Stimulated activated CD8-positive, alpha-beta memory T cell treated with anti-CD3 and anti-CD28 coated beads, Interleukin-7, amount 100 ng/mL, for 4 hours (primary cell): ENCODE measurements at places on chromosomes 7 and 10.

GRCh38 chr10:52988923-52989322 is 216.3 kb upstream of the MBL2 start:
- no peak for DNase-seq

- no peak for DNase-seq
These were observed 29.7 kb downstream of the GBX1 start for GRCh38 chr7:151137791-151138152.

- peak; percentile 49 for DNase-seq
These were observed 169.3 kb downstream of the SH3PXD2A start for GRCh38 chr10:103685880-103686669.

GRCh38 chr7:115910541-115911164 is 119.9 kb downstream of the TFEC start:
- DNase-seq: no peak

- DNase-seq: no peak
These were observed 9.8 kb upstream of the PARD3 start for GRCh38 chr10:34824870-34825269.

- DNase-seq: no peak
These were observed 60.6 kb downstream of the PTPRN2 start for GRCh38 chr7:158527038-158527437.

DNA sequence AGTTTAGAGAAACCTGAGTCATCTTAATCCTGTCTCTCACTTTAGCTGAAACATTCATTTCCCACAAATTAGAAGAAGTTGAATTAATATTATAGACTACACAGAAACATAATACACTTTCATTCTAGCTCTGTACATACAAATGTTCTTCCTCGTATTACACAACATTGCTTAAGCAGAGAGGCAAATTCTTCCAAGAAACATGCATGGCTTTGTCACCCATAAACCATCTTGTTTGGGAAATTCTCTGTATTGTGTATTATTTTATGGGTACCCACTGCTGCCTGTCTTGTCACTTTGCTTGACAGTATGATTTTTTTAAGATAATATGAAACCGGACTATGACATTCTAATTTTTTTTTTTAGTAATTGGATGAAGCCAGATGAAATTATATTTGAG is 104.0 kb downstream of the SRI start:
- no peak for DNase-seq

- DNase-seq: no peak
These were observed 141.6 kb downstream of the SND1 start for GRCh38 chr7:127793582-127793981.

DNA sequence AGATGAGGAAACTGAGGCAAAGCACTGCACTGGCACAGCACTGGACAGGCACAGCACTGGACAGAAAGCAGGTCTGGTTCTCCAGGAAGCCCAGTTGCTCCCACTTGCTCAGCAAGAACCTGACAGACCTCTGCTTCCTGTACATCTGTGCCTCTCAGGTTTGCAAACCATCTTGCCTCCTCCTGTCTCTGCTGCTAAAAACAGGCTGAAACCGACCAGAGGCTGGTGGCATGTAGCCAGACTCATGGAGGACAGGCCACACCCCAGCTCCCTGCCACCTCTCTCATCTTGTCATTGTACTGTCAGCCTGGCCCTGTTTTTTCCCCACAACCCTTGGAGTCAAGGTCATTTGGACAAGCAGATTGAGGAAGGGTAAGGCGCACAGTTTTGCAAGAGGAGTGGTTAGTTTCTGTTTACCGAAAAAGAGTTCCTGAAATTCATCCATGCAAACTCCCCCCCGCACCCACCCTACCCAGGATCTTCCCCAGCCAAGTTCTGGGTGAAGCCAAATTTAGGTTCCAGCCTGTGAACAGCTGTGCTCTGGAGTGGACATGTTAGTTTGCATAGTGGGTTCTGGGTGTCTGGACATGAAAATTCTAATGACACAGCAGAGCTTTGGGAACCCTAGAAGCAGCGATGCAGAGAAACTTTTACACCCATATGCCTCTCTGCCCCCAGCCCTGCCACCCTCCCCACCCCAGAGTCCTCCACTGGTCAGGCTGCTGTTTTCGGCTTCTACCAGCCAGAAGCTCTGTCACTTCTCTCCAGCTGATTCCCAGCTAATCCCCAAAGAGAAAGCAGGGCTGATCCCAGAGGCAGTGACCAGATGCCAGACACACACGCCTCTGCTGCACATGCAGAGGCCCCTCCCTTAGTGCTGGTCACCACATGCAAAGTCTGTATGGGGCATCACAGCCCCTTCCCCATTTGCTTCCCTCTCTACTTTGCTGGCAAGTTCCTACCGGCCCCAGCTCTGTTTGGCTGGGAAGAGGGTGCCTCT is 8.5 kb upstream of the C10orf105 start:
- peak; percentile 44 for DNase-seq

DNA sequence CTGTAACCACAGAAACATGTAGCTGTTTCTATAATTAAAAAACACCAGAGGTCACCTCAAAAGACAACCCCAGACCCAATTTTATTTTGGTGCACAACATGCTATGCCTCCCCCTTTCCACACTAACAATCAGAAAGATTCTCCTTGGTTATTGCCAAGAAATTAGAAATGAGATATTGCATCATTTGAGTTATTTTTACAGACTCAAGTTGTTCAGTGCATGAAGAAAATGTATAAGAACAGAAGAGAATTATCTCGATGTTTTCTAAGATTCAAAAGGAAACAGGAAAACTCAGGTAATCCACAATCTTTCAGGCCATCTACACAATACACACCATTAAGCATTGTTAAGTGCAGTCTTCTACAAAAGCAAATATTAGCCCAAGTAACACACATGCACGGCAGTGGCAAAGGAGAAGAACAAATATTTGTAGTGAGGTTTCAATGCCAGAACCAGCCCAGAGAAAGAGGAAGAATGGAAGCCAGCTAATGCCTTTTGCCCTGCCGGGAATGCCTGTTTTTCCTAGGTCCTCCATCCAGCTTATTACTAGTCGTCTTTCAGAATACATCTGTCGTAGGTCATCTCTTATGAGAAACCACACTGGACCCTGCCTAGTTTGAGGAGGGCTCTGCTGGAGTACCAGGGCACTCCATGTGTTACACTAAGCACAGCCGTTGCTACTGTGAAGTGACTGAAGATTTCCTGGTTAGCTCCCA is 67.6 kb upstream of the C1GALT1 start:
- DNase-seq: no peak

GRCh38 chr10:60535427-60535826 is 145.8 kb upstream of the ANK3 start:
- DNase-seq: no peak

DNA sequence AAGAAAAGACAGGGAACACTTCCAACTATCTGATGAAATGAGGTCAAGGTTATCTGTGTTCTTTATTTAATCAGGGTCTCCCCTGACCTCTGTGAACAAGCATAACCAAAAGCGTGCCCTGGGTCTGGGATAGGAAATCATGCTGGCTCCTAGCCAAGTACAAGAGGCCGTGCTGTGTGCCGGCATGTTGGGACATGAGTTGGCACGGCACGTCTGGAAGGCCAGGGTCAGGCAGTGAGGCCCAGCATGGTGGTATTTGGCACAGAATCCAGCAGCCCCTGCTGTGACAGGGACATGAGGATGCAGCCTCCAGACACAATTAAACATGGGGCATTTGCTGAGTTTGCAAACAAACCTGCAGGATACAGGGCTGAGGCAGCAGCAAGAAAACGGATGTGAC is 320.4 kb downstream of the PLXNA4 start:
- no peak for DNase-seq

GRCh38 chr7:35365523-35365922 is 111.6 kb upstream of the TBX20 start:
- no peak for DNase-seq

GRCh38 chr7:83559887-83560286 is 89.1 kb downstream of the SEMA3E start:
- no peak for DNase-seq

DNA sequence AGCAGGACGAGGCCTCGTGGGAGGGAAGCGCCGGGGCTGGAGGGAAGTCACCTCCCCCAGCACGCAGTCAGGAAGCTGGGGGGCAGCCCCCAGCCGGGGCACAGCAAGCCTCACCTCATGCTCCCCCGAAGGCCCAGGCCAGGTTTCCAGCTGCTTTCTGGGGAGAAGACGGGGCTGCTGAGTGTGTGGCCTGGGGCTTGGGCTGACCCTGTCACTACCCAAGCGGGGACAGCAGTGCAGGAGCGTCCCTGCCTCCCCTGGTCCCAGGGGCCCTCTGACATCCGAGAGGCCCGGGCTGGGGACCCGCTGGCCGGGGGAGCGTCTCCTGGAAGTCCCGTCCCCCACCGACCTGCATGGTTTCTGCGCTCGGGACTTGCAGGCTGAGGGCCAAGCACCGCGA is 19.7 kb upstream of the NKX6-2 start:
- no peak for DNase-seq

DNA sequence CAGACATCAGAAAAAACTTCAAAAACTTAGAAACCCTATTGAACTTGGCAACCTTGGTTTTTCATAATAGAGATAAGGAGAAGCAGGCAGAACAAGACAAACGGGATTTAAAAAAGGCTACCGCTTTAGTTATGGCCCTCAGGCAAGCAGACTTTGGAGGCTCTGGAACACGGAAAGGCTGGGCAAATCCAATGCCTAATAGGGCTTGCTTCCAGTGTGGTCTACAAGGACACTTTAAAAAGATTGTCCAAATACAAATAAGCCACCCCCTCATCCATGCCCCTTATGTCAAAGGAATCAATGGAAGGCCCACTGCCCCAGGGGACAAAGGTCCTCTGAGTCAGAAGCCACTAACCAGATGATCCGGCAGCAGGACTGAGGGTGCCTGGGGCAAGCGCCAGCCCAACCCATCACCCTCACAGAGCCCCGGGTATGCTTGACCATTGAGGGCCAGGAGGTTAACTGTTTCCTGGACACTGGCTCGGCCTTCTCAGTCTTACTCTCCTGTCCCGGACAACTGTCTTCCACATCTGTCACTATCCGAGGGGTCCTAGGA is 115.3 kb downstream of the NRCAM start:
- no peak for DNase-seq

DNA sequence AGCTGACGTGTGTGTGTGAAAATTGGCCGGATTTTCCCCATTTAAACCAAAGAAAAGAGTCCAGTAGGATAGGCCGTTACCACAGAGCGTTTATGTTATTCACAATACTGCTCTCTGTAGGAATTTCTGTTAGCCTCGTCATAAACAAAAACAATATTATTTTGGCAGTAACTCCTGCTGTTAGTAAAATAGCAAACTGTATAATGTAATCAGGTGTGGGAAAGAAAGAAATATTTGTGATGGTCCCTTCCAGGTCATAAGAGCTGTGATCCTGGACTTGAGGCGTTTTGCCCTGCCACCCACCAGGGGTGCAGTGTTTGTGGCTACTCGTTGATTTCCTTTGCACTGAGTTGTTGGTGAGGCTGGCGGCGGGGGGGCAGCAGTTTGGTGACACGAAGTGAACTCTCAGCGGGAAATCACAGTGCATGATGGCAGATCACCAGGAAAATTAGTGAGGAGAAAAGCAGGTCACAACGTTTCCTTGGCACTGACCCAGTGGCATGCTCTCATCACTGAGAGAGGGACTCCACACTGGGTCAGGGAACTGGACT is 2.8 kb downstream of the EEPD1 start:
- DNase-seq: no peak

- no peak for DNase-seq
These were observed 107.6 kb upstream of the ZNF92 start for GRCh38 chr7:65265933-65266519.

- no peak for DNase-seq
These were observed 6.2 kb downstream of the AOC1 start for GRCh38 chr7:150858236-150859197.

DNA sequence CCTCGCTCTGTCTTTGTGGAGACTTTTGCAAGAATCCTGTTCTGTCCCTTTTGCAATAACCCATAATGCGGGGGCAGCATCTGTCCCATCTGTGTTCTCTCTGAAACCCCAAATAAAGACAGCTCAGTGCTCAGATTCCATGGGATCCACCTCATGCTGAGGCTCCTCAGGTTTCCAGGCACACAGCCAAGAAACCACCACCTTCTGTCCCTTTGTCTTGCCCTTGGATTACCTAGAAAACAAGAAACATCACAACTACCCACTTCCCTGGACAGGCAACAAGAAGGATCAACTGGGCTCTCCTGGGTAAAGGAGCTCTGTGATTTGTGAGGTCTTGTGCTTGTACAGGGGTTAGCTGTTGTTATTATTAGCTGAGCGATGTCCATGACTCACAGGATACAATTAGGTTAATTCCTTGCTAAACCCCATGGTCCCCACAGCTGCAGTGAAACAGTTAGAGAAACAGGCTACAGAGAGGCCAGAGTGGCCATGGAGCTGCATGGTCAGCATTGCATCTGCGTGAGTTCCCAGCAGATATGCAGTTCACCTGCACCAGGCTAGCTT is 50.2 kb downstream of the CXCL12 start:
- no peak for DNase-seq

- DNase-seq: no peak
These were observed 461.2 kb upstream of the MBL2 start for GRCh38 chr10:53233749-53234148.

DNA sequence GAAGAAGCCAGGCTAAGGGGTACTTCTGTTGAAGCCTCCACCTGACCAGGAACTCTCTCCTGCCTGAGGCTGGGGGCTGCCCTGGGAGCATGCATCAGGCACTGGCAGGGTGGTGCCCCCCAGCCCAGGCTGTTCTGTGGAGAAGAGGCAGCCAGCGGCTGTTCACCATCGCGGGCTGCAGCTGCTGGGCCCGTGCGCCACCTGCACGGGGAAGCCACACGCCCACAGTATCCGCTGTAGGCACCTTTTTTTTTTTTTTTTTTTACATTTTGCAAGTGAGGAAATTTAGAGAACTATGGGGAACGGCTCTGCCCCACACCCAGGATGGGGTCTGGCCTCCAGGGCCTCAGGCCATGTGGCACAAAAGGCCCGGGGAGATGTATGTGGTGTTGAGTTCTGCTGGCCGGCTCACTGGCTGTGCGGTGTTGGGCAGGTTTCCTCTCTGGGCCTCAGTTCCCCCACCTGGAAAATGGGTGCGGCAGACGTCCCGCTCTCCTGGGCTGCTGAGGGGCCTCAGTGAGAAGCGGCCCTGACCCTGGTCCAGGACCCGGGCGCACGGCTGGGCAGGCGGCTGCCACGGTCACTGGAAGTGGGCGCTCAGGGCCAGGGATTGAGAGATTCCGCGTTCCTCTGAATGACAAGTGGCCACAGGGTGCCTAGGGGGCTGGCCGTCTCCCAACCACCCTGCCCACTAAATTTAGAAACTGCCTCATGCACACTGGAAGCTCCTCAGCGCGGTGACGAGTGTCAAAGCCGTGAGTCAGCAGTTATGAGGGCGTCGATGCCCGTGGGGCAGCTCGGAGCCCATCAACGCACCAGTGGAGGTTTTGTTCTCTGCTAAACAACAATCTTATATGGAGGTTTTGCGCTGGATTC is 8.8 kb upstream of the INTS1 start:
- no peak for DNase-seq

GRCh38 chr10:11499425-11500071 is 111.9 kb downstream of the USP6NL start:
- DNase-seq: no peak
